CD4-positive, alpha-beta T cell treated with Interleukin-2 at 100 ng/mL for 4 hours (primary cell): ENCODE measurements at places on chromosomes 13 and 19.

GRCh38 chr19:35125270-35125717 is 9.6 kb downstream of the LGI4 start:
- DNase-seq: no peak

- no peak for DNase-seq
Observed at GRCh38 chr13:26837102-26837501, 76.5 kb upstream of the GPR12 start.

- DNase-seq: no peak
Observed at GRCh38 chr13:43895940-43896339, 16.2 kb downstream of the LACC1 start.

GRCh38 chr19:32265995-32266394 is 79.4 kb upstream of the ZNF507 start:
- no peak for DNase-seq

- DNase-seq: no peak
Observed at GRCh38 chr13:40640202-40640601, 26.2 kb downstream of the FOXO1 start.

- DNase-seq: no peak
Observed at GRCh38 chr19:7395360-7396066, 46.8 kb downstream of the ARHGEF18 start.

GRCh38 chr13:48411147-48411794 is 1.6 kb downstream of the LPAR6 start:
- no peak for DNase-seq

DNA sequence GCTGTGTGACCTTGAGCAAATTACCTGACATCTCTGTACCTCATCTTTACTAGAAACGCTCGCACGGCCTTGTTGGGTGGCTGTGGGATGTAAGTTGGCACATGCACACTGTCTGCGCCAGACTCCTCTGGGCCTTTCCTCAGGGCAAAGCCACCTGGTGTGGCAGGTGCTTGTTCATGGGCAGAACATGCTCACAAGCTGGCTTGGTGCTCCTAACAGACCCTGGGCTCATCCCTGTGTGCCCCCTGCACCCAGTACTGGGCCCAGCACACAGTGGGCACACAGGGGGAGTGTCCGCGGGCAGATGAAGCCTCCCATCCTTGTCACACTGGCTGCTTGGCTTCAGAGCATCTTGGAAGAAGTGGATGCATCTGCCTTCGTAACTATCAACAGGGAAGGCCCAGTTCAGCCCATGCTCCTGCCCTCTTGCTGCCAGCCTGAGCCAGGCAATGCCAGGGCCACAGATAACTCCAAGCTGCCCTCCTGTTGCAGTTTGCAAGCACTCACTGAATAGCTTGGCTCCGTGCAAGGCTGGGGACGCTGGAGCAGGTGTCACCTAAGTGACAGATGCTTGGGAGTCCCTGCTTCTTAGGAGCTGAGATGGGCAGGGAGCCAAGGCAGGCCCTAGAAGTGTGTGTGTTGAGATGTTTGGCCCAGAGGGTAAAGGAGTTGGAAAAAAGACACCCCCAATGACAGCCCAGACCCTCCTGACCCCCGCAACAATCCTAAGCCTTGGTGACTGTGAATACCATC is 123.9 kb downstream of the TUBA3C start:
- DNase-seq: no peak

- no peak for DNase-seq
Observed at GRCh38 chr19:49579947-49580263, 451 bp downstream of the NOSIP start.

GRCh38 chr13:106917673-106918556 is 350.0 kb upstream of the ARGLU1 start:
- DNase-seq: peak; percentile 65

DNA sequence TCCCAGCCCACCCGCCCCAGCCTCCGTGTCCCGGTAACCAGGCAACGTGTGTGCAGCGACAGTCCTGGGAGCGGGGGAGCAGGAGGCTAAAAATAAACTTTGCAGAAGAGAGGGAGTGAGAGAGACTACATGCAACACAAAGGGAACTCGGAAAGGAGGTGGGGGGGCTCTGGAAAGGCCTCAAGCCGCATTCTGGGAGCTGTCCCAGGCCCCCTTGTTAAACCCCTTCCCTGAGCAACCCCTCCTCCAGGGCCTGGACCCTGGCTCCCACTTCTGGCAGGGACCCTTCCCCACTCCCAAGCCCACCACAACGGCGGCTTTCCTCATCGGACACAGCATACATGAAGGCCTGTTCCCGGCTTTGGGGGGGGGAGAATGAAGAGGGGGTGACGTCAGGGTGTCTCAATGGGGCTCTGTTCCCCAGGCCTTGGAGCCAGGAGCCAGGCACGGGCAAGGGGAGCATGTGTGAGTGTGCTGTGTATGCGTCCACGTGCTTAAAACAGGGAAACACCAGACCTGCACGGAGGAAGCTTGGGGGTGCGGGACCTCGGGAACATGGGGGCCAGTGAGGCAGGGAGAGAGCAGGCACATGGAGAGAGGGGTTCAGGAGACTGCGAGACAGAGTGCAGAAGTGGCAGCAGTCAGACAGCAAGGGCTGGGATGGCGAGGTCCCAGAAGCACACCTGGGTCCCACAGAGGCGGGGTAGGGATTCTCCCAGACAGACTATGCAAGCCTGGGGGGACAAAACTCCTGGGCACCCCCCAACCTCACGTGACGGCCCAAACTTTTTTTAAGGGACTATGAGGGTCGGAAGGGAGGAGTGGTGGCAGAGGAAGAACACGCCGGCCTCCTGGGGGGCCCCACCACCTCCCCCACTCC is 2.3 kb downstream of the ERF start:
- no peak for DNase-seq

GRCh38 chr13:39820606-39821005 is 165.1 kb downstream of the COG6 start:
- no peak for DNase-seq

GRCh38 chr13:113401452-113402415 is 37.8 kb upstream of the GRTP1 start:
- no peak for DNase-seq

DNA sequence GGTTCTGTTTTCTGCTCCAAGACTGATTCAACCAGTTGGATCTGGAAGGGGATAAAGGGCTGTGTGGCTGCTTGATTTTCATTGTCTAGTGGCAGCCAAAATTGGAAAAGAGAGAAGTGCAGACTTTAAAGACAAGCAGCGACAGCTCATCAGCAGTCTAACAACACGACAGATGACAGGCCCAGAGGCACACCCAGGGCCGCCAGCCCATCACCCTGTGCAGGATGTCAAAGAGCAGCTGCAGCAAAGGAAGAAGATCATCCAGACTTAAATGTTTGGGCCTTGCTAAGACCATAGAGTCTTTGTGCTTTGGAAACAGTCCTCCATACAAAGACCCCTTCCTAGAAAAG is 421.0 kb upstream of the KLF12 start:
- DNase-seq: no peak

DNA sequence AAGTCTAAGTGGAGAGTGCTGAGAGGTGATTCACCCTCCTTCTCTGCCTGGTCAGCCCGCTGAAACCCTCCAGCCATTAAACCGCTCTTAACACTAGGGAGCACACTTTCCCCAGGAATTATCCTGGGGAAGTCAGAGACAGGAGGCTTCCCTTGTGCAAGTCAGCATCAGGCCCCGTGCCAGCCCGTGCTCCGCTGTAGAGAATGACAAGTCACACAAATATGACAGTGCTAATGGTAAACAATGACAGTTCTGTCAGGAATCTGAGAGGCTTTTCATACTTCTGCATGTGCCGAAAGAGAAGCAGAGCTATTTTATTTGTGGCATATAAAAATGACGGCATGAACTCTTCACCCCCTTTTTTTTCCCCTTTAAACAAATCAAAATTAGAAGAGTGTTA is 816.9 kb upstream of the SLC10A2 start:
- no peak for DNase-seq

DNA sequence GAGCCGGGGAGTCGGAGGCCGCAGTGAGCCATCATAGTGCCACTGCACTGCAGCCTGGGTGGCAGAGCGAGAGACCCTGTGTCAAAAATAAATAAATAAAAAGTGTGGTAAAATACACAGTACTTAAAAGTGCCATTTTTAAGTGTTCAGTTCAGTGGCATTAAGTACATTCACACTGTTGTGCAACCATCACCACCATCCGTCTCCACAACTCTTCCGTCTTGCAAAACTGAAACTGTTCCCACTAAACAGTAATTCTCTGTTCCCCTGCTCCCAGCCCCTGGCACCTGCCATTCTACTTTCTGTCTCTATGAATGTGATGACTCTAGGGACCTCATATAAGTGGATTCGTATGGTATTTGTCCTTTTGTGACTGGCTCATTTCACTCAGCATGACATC is 13.3 kb downstream of the SLC25A42 start:
- DNase-seq: no peak

- no peak for DNase-seq
Observed at GRCh38 chr13:35025314-35025713, 83.2 kb downstream of the NBEA start.

GRCh38 chr19:7265963-7266362 is 28.3 kb downstream of the INSR start:
- DNase-seq: no peak

- DNase-seq: no peak
Observed at GRCh38 chr13:111907341-111907880, 159.5 kb upstream of the SOX1 start.

DNA sequence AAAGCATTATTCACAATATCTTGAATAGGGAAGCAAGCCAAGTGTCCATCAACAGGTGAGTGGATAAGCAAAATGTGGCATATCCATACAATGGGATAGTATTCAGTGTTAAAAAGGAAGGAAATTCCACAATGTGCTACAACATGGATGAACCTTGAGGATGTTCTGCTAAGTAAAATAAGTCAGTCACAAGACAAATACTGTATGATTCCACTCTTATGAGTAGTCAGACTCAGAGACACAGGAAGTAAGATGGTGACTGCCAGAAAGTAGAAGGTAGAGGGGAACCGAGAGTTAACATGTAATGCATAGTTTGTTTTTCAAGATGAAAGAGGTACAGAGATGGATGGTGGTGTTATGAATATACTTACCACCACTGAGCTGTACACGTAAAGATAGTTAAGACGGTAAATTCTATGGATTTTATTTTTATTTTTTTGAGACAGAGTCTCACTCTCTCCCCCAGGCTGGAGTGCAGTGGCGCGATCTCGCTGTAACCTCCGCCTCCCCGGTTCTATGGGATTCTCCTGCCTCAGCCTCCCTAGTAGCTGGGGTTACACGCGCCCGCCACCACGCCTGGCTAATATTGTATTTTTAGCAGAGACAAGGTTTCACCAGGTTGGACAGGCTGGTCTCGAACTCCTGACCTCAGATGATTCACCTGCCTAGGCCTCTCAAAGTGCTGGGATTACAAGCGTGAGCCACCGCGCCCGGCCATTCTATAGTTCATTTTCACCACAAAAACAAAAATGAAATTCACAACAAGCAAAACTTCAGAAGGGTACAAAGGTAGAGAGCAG is 1.0 kb upstream of the CHAMP1 start:
- peak; percentile 15 for DNase-seq

DNA sequence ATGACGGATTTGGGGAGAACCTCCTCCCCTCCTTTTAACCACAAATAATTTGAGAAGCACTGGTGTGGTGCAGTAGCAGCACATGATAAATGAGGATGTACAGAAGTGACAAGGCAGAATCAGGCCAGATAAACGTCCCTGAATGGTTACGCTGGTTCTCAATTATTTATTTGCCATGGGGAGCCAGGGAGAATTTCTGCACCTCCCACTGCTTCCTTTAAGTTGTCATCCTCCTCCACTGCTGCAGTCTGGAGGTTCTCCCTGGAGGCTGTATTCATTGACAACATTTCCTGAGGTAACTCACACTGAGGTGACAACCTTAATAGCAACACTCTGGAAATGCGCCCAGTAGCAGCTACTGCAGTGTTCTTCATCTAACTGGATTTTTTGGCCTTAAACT is 308.9 kb upstream of the SLITRK1 start:
- no peak for DNase-seq

GRCh38 chr13:111630406-111630805 is 310.0 kb downstream of the TEX29 start:
- no peak for DNase-seq

GRCh38 chr13:75636436-75637180 is 478 bp downstream of the LMO7 start:
- peak; percentile 27 for DNase-seq
